Pons (tissue), 1 donor: ENCODE measurements at places on chromosomes 5 and 9.

DNA sequence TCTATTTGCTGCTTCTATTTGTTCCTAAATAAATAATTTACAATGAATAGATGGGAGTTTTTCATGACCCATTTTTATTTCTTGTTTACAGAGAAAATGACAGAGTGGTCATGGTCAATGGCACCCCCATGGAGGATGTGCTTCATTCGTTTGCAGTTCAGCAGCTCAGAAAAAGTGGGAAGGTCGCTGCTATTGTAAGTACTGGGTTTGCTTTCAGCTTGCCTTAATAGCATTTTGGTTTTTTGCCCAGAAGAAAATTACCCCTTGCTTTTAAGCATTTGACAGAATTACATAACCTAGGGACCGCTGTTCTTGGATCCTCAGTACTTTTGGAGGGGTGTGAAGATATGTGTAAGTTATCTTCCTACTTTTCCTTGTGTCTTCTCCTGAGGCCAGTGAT lies 44.1 kb downstream of the TJP2 start:
- peak; percentile 35 for DNase-seq

GRCh38 chr5:76383126-76383832 lies 19.8 kb upstream of the IQGAP2 start:
- DNase-seq = no peak

- no peak for DNase-seq
Observed at GRCh38 chr5:148735301-148735835, 81.0 kb upstream of the HTR4 start.

DNA sequence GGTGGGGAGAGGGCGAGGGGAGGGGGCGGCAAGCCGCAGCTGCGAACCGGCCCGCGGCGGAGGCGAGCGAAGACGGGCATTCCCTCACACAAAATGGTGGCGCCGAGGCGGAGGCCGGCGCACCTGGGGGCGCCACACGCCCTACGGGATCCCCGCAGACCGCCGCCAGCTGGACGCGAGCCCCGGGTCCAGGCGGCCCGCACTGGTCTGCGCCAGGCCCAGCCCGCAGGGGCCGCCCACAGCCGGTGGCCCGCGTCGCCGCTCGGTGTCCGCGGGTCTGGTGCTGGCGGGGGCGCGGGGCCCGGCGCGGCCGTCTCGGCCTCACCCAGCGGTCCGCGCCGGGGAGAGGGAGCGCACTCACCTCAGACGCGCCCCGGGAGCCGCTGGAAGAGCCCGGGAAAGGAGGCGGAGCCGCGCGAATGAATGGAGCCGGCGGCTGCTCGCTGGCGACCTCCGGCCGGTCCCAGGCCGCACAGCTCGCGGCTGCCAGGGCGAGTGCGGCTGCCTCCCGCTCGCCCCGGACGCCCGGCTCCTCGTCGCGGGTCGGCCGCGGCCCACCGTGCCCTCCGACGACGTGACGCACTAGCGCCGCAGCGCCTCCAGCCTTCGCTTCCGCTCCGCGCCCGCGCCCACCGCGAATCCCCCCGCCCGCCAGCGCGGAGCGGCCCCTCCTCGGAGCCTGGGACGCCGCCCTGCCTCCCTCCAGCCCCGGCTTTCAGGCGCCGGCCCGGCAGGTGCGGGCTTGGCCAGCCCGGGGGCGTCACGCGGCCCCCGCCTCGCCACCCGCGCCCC lies at the start of gene FAM169A:
Gene FAM169A, minus strand, starts transcription at position 584 of the 792 bp plus-strand sequence. CDS start 24,711 bp downstream, outside the sequence.
- DNase-seq = no peak

- no peak for DNase-seq
Observed at GRCh38 chr9:125767349-125767748, 20.2 kb downstream of the PBX3 start.

- no peak for DNase-seq
Observed at GRCh38 chr9:29555502-29555901, 1982.2 kb upstream of the C9orf72 start.

GRCh38 chr9:112489876-112490666 lies 3.4 kb downstream of the KIAA1958 start:
- peak; percentile 55 for DNase-seq

- DNase-seq = no peak
Observed at GRCh38 chr5:176750144-176750543, 60.2 kb upstream of the UNC5A start.

DNA sequence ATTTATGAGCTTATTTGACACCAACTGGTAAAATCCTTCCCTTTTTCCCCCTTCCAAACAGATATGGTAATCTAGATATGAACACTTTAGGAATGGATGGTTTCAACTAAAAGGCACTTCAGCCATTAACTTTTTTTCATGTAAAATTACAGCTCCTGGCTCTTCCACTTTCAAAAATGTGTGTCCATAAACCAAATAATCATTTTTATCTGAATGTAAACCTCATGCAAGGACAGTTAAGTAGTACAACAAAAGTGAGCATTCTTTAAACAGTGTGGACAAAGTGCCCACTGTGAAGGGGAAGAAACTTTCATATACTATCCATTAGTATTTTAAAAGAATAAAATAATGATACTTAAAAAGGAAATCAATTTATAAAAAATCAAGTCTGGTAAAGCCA lies 17.2 kb downstream of the RAB14 start:
- no peak for DNase-seq

GRCh38 chr9:68492806-68493205 lies 47.9 kb downstream of the TMEM252 start:
- peak; percentile 7 for DNase-seq

DNA sequence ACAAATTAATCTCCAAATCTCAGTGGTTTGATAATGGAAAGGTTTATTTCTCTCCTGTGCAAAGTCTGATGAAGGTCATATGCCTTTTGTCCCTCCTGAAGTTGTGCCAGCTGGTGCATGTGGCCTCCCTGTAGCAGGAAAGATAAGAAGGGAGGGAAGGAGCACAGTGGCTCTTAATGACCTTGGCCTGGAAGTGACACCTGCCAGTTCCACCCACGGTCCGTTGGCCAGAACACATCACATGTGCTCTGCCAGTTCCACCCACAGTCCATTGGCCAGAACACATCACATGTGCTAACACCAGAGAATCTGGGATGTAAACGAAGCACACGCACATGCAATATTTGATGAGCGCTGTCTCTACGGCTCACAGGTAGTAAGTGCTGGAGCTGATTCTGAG lies 130.9 kb downstream of the DOCK2 start:
- DNase-seq = no peak

DNA sequence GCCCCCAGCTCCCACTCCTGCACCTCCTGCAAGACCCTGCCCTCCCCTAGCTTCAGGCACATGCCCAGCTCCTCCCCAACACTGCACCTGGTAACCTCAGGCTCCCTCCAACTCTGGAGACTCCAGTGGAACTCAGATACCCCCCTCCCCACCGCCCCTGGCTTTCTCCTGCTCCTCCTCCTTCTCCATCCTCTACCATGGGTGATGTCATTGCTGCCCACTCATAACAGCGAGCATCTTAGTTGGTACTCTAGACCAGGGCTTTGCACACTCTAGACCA lies 24.7 kb upstream of the CNOT6 start:
- DNase-seq = no peak

GRCh38 chr9:8733131-8733954 lies 933.8 kb upstream of the DMAC1 start:
- peak; percentile 78 for DNase-seq

GRCh38 chr9:23821375-23822181 lies 4.5 kb downstream of the ELAVL2 start:
- DNase-seq = no peak

- DNase-seq = no peak
Observed at GRCh38 chr5:6188344-6188743, 190.0 kb downstream of the MED10 start.

DNA sequence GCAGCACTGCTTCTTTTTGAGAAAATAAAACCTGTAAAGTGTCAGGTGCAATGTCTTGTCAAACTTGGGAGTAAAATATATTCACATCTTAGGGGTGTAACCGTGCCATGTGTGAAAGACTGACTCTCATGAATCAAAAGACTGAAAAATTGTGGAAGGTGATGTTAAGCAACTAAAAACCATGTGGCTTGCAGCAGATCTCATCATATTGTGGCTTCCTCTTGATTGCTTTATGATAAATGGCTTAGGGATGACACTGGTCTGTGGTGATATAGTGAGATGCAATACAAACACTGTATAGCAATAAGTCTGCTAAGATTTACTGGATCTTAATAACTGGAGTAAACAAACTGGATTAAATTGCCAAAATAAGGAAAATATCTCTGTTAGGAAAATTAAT lies 321.6 kb downstream of the EDIL3 start:
- DNase-seq = no peak

DNA sequence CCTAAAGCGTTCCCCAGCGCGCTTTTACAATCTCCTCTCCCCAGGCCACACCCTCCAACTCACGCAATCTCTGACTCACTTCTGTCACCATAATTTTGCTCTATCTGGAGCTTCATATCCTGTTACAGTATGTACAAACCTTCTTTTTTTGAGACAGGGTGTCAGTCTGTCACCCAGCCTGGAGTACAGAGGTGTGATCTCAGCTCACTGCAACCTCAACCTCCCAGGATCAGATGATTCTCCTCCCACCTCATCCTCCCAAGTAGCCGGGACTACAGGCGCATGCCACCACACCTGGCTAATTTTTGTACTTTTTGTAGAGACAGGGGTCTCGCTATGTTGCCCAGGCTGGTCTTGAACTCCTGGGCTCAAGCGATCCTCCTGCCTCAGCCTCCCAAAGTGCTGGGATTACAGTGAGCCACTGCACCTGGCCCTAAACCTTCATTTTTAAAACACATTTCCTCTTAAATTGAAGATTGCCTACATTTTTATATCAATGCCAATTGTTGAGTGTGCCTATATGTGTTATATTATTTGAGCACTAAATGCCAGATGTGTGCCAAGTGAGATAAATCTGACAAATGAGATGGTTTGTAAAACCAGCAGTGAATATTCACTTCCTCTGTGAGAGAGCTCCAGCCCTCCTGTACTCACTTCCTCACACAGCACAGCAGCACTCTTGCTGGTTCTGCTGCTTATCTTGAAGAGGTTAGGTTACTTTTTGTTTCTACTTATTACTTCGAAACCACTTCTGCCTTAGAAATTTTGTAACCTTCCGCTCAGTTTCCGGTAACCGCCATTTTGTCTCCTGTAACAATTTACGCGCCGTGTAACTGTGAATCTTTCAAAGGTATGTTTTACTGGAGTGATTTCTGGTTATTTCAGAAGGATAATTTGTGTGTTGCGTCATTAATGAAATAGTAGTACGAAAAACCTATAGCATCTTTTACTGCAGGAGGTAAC lies 57.9 kb downstream of the DOCK8 start:
- DNase-seq = peak; percentile 63

DNA sequence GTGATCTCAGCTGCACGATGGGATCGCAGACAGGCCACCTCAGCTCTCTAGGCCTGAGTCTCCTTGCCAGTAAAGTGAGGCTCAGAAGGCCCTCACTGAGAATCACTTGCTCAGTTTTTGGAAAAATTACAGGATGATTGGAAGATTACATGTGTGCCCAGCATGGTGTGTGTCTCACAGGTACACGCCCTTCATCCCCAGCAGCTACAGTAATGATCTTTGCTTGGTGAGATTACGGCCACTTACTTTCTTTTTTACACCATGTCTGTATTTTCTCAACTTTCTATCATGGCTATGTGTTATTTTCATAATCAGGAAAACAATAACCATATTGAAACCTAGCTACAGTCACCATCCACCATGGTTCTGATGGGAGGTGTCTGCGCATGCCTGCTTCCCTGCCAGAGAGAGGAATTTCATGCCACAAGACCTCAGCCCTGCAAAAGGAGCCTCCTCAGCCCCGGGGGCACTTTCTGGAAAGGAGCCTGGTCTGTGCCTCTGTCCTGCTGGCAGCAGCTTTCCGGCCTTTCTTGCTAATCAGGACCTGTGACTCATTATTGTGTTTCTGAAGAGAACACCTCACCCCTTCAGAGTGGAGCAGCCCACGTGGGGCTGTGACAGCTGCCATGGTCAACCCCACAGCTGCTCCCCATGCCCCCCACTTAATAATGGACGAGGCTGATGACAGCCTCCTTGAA lies 64.2 kb upstream of the OLFM1 start:
- no peak for DNase-seq

DNA sequence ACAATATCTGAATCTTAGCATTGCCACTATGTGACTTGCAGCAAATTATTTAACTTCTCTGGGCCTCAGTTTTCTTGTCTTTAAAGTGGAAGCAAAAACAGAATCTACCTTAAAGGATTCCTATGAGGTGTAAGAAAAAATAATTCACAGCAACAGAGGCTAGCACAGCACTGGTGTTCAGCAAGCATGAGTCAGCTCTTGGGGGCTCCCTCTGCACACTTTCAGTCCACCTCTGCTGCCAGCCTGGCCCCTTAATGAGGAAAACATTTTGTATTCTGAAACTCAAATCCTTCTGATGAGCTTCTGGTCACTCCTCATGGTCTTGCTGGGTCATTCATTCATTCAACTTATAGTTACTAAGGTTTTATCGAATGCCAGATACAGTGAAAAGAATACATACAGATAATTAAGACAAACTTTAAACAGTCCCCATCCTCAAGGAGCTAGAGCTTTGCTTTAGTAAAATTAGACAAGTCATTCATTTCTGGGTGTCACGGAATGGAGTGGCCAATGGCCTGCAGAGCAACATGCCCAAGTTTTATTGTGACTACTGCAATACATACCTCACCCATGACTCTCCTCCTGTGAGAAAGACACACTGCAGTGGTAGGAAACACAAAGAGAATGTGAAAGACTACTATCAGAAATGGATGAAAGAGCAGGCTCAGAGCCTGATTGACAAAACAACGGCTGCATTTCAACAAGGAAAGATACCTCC lies 26.8 kb upstream of the IQGAP2 start:
- DNase-seq = no peak

GRCh38 chr9:12469084-12469483 lies 224.1 kb upstream of the TYRP1 start:
- DNase-seq = no peak

GRCh38 chr5:131514316-131515283 lies 120.4 kb downstream of the RAPGEF6 start:
- DNase-seq = peak; percentile 62

DNA sequence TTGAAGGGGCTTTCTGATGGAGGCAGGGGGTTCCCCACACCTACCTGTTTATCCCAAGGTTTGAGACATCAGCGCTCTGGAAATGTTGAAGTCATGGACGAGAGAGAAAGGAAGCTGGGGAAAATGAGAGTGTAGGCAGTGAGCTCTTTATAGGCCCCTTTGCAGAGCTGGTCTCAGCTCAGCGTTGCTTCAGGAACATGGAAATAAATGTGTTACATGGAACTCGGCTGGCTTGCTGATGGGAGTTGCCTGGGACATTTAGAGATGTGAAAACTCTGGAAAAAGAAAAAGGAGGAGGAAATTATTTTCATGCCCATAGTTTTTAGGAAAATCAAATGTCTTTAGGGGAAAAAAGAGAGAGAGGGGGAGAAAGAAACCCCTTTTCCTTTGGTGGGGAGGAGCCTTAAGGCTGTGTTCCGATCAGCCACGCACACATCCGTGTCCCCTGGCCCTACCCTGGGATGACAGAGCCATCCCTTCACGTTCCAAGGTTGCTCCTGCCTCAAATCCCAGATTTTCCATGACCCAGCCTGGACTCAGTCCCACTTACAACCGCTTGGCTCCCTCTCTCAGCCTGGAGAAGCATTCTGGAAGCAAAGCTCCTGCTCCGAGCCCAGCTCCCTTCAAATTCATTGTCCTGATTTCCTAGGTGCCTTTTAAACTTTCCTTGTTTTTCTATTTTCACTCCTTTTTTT lies 78.3 kb downstream of the COL27A1 start:
- no peak for DNase-seq
